A549 treated with GW870086 at 1 μM for 4 hours (cell line): ENCODE measurements at places on chromosomes 11 and 22. TPM values are rescaled to one million over a fixed set of nuclear protein-coding genes. Genes with fewer than 3 reads are reported as not detected.

NARS2 gene
- total RNA-seq = 17.2 to 20.9 TPM (median 19.5 TPM) in 5 replicates

DGAT2 gene
- total RNA-seq = 1.4 to 2.2 TPM (median 1.7 TPM) in 5 replicates

SCN2B gene
- total RNA-seq = not detected in 5 replicates

PGA5 gene
- not detected in 5 replicates for total RNA-seq

RRAS2 gene
- 47.8 to 56.8 TPM (median 51.9 TPM) in 5 replicates for total RNA-seq

SLC35C1 gene
- 28.2 to 34.1 TPM (median 32.0 TPM) in 5 replicates for total RNA-seq

RIMBP3B gene
- total RNA-seq = 0.24 to 0.63 TPM (median 0.32 TPM) in 5 replicates

GGTLC3 gene
- not detected in 5 replicates for total RNA-seq

DNAJB7 gene
- not detected in 5 replicates for total RNA-seq

OR8D4 gene
- total RNA-seq = not detected in 5 replicates

OR8D1 gene
- not detected in 5 replicates for total RNA-seq
